ENCODE measurements at places on chromosomes 11 and 22.

DNA sequence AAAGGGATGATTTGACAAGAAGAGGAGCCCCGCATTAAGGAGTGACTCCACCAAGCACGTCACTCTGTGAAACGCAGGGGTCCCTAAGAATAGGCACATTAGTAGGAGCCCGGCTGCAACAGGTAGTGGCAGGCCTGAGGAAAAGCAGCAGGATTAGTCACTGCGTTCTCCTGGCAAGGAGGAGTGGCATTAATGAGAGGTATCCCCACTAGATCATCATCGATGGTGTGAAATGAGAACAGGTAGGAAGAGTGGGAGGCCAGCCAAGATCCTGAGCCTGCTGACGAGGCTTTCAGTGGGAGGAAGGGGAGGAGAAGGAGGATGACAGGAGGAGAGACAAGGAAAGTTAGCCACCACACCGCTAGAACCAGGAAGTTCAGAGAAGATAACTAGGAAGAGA lies 38.6 kb downstream of the NRXN2 start:
- DNase-seq = no peak

DNA sequence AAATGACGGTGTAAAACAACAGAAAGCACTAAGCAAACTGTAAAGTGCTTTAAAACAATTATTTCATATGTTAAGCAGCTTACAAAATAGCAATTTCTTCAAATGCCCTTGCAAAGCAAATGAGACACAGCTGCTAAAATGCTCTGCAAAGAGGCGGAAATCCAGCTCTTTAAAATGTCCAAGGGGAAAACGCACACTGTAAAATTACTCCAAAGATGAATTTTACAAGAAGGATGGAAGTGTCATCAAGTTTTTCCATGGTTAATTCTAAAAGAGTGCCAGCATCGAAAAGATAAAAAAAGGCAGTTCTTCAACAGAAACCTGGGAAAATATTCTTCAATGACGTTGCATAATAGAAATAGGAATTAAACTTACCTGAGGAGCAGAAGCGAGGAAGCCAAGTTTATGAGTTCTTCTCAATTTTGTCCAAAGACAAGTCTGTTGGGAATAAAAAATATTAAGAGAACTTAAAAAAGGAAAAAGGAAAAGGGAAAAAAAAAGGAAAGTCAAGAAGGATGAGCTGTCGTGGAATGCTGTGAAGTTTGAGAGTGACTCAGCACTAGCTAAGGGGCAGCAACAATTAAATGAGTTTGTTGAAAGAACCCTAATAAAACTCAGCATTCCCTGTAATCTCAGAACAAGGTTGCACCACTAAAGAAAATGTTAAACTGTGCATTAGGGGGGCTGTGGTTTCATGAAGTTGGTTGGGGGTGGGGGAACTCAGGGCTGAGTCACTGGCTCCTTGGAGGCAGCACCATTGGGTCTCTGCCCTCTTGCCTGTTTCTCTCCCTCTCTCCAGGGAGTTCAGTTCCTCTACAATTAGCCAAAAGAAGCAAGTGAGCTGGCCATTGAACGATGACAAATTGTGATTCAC lies 64.2 kb upstream of the BLID start:
- DNase-seq = peak; percentile 97

- DNase-seq = peak; percentile 45
Measured at GRCh38 chr11:132158696-132159095, 788.3 kb downstream of the NTM start.

GRCh38 chr22:25780673-25781072 lies 38.7 kb downstream of the MYO18B start:
- DNase-seq = no peak

GRCh38 chr22:23801238-23801821 lies 14.6 kb downstream of the SMARCB1 start:
- no peak for DNase-seq

DNA sequence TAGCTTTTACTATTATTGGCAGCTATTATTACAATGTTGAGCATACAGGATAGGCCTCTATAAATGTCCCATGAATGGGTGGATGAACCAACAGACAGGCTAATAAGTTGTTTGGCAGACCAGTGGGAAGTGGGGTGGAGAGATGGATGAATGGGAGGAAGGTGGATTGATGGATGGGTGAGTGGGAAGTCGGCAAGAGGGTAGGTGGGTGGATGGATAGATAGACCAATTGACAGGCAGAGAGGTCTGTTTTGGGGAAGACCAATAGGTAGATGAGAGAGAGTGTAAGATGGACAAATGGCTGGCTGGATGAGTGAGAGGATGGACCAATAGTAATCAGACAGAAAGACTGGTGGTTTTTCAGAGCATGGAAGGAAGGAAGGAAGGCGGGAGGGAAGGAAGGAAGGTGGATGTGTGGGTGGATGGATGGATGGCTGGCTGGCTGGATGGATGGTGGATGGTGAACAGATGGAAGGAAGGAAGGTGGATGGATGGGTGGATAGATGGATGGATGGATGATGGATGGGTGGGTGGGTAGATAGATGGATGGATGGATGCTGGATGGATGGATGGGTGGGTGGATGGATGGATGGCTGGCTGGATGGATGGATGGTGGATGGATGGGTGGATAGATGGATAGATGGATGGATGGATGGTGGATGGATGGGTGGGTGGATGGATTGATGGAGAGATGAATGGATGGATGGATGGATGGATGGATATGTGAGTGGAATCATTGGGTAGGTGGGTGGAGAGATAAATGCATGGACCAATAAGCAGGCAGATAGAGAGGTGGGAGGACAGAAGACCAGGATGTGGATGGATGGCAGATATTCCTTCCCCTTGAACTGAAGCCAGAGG lies 37.4 kb downstream of the RASD2 start:
- DNase-seq = no peak
